ENCODE measurements at places on chromosomes 3 and 15. TPM values are rescaled to one million over a fixed set of nuclear protein-coding genes. Genes with fewer than 3 reads are reported as not detected.

GPR87 gene
- not detected for total RNA-seq

EFCC1 gene
- 0.21 TPM for total RNA-seq

ARRDC4 gene
- 0.64 TPM for total RNA-seq

ACKR4 gene
- not detected for total RNA-seq

FAM107A gene
- not detected for total RNA-seq

SAMD7 gene
- not detected for total RNA-seq

PLAAT1 gene
- not detected for total RNA-seq

AGBL1 gene
- total RNA-seq: not detected

ECT2 gene
- 59.7 TPM for total RNA-seq

PLSCR5 gene
- total RNA-seq: not detected

PLCL2 gene
- 17.2 TPM for total RNA-seq

HHLA2 gene
- not detected for total RNA-seq

CGGBP1 gene
- 75.4 TPM for total RNA-seq

PDE8A gene
- 32.0 TPM for total RNA-seq

DUOX1 gene
- total RNA-seq: not detected

NDN gene
- 0.98 TPM for total RNA-seq

CLDN16 gene
- total RNA-seq: not detected

SCAANT1 gene
- total RNA-seq: 2.6 TPM

PRTG gene
- not detected for total RNA-seq

PTH1R gene
- not detected for total RNA-seq

TTC21A gene
- total RNA-seq: 0.12 TPM

DZIP1L gene
- total RNA-seq: not detected

CHP1 gene
- total RNA-seq: 42.3 TPM

EDC3 gene
- total RNA-seq: 73.0 TPM

FAM81A gene
- not detected for total RNA-seq

SNRK gene
- 41.9 TPM for total RNA-seq

CHL1 gene
- not detected for total RNA-seq

SCAMP5 gene
- total RNA-seq: 2.7 TPM

HESX1 gene
- total RNA-seq: not detected

CHST2 gene
- 26.9 TPM for total RNA-seq

TTC23 gene
- 3.6 TPM for total RNA-seq

CD80 gene
- total RNA-seq: 1.7 TPM

CCR9 gene
- total RNA-seq: not detected

RNF7 gene
- 82.8 TPM for total RNA-seq

POC1A gene
- 14.9 TPM for total RNA-seq

KAT2B gene
- 78.4 TPM for total RNA-seq

DNAH12 gene
- total RNA-seq: 0.33 TPM

GTF2E1 gene
- 18.6 TPM for total RNA-seq

RTP1 gene
- not detected for total RNA-seq

OCA2 gene
- not detected for total RNA-seq

Measured in natural killer cell treated with Interleukin-12 subunit alpha and Interleukin-12 subunit beta and Interleukin-15 and Interleukin-18, amount 100 ng/mL, for 72 hours (primary cell).